ENCODE measurements at places on chromosomes 11 and 22.

GRCh38 chr11:16607675-16608644 lies 130.5 kb upstream of the C11orf58 start:
- DNase-seq = no peak

GRCh38 chr22:24594569-24595120 lies 1.8 kb upstream of the LRRC75B start:
- DNase-seq = no peak

DNA sequence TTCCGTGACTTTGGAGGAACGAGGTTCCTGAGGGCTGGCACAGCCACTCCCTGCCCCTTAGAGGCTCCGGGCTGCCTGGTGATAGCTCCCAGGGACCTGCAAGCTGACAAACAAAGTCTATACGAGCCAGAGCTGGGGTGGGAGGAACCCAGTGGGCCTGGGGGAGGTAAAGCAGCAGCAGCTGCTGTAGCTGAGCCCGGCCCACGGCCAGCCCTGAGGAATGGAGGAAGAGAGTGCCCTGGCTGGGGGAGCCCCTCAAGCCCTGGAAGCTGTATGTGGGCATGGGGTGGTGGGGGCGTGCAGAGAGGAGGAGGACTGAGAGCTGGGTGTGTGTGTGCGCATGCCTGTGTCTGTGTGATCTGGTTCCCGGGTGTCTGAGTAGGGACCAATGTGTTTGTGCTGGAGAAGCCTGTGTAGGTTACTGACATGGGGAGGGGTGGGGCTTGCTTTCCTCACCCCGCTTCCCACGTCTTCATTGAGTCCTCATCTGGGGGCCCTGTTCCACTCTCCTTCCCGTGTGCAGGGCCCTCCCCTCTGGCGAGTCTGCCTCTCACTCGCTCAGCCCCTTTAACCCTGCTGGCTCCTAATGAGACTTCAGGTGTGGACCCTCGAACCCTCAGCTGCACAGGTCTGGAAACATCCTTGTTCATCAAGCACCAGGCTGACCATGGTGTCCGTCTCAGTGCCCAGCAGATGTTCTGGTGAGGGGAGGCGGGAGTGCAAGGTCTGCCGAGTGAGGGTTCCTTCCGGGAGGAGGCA lies 10.8 kb downstream of the ST3GAL4 start:
- no peak for DNase-seq

GRCh38 chr11:2301631-2302305 lies at the start of the genes C11orf21 and TSPAN32:
TSS of gene C11orf21 (minus strand) at chr11:2301918. CDS start at chr11:2301808, 110 bp downstream.
TSS of gene TSPAN32 (plus strand) at chr11:2302013. CDS start at chr11:2302150, 137 bp downstream.
- DNase-seq = peak; percentile 77

GRCh38 chr11:15867871-15868270 lies 488.5 kb downstream of the SOX6 start:
- no peak for DNase-seq

- DNase-seq = peak; percentile 76
Measured at GRCh38 chr11:57277845-57278720, 41.0 kb upstream of the APLNR start.

DNA sequence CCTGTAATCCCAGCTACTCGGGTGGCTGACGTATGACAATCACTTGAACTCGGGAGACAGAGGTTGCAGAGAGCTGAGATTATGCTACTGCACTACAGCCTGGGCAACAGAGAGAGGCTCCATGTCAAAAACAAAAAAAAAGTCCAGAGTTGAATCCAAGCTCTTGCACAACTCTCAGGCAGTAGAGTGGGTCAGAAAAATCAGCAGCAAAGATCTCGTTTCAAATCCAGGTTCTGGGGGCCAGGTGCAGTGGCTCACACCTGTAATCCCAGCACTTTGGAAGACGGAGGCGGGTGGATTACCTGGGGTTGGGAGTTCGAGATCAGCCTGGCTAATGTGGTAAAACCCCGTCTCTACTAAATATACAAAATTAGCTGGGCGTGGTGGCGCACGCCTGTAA lies 24.9 kb downstream of the CLPB start:
- no peak for DNase-seq

DNA sequence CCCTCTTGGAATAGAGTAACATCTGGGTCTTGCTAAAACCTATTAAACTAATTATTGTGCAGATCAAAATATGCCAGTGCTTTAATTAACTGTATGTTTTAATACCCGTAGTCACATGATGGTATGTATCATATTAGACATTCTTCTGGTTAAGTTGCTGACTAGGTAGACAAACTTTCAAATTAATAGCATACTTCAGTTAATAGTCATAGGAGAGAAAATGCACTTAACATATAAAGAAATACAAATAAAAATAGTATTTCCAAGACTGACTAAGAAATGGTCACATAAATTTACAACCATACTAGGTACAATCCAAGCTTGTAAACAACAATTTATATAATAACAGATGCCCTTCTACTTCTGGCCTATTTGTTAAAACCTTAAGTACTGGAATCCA lies 7.6 kb upstream of the EXPH5 start:
- no peak for DNase-seq

GRCh38 chr11:118673361-118674081 lies 5.9 kb downstream of the TREH start:
- DNase-seq = no peak

GRCh38 chr11:74403607-74404321 lies 5.5 kb upstream of the PGM2L1 start:
- no peak for DNase-seq
